Stimulated activated CD8-positive, alpha-beta memory T cell treated with anti-CD3 and anti-CD28 coated beads, Interleukin-4, amount 100 ng/mL, for 1 hour (primary cell): ENCODE measurements at places on chromosomes 16 and 17.

DNA sequence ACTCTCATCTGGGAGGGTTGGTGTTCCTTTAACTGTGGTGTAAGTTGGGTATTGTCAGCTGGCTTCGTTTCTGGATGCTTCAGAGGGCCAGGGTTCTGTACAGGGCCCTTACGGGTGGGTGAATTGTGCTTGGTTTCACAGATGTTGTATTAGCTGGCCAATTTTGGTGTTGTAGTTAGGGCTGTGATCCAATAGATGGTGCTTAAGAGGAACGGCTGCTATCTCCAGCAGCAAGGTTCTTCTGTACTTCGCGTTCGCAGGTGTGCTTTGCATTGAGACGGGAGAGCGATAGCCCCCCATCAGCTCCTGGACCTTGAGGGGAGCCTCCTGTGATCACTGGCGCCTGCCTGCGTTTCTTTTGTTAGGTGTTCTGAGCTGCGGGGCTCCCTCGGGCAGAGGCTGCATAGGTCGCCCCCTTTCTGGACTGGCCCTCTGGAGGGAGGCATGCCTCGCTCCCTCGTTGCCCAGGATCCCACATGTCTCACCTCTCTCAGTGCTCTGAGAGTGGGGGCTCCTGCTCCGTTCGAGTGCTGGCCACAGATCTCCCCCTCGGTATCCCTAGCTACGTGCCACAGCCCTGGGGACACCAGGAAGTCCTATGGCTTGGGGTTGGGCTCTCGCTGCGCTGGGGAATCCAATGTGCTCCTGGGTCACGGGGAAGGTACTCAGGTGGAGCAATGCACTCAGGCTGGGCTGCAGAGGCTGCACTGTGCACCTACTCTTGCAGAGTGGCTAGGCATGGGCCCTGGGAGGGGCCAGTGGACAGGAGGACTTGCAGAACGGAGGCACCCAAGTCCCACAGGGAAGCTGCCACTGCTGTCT, 837 bp upstream of the PRDM7 start:
- DNase-seq, result no peak

- DNase-seq, result no peak
These were observed 1.6 kb upstream of the TBX21 start for GRCh38 chr17:47731396-47731795.

DNA sequence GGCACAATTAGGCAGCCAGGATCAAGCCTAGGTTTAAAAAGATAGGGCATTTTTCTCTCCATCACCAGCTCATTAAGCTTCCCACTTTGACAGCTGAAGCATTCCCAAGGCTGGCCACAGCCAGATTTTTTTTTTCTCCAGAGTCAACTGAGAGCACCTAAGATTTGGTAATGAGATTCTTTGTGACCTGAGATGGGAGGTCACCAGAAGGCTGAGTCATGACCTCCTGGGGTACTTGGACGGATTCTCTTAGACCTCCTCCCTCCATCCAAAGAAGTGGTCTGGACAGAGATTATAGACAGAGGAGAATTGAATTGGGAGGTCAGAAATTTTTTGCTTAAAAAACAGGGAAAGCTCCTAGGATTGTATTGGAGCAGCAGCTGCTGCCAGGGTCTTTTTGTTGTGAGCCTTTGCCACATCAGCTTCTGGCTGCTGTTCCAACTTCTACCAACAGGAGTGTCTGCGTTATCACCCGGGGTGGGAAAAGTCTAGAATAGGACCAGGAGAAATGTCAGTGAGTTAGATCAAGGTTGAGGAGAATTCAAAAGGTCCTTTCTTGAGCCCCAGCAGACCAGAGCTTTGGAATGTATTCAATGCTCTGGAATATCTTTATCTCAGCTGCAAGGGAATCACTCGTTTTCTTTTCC, 221.2 kb upstream of the N4BP1 start:
- no peak for DNase-seq

- DNase-seq, result no peak
These were observed 8.1 kb upstream of the EFCAB13 start for GRCh38 chr17:47315451-47316266.

DNA sequence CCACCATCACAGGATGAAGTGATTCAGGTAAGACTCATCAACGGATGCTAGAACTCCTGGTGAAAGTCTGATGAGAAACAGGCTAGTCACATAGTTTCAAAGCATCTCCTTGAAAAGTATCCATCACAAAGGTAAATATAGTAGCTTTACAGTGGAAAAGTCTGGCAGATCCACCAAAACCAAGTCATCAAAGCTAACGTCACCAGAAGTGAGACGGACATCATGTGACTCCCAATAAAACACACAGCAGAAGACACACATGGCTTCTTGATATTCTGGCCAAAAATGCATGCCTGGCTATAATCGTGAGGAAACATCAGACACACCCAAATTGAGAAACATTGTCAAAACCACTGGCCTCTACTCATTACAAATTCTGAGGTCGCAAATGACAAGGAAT, 17.9 kb upstream of the TRPV3 start:
- DNase-seq, result no peak

DNA sequence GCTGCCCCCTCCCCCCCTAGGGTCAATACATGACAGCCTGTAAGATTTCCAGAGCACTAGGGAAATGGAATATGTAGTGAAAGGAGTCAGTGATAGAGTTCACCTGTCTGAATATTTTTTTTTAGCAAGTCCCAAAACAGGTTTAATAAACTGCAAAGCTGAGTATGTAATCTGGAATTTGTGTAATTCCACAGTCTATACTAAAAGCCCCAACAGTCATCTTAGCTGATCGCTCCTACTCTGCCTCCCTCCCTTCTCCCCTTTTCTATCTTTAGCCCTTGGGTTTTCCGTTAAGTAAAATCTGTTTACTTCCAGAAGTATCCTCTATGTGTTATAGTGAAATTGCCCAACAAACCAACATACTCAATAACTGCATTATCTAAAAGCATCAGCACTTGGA, 3.5 kb downstream of the CDH13 start:
- DNase-seq, result no peak

- DNase-seq, result no peak
These were observed 85.3 kb upstream of the LGALS9 start for GRCh38 chr17:27545562-27546229.

DNA sequence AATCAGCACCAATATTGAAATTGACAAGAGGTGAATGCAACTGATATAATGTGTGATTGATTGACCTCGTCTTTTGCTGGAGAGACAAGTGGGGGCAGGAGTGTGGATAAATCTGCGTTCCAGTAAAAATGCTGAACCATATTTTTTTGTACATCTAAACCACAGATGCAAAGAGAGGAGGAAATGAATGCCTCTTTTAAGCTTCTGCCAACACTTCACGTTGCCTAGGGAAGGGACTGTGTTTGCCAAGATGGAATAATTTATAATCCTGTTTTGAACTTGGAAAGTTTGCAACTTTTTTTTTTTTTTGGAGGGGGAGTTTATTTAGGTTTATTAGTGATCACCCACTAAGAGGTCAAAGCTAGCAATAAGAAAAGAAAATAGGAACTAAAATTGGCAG, 288.2 kb upstream of the EEF2KMT start:
- DNase-seq, result no peak

GRCh38 chr17:17175917-17176316, 30.2 kb downstream of the PLD6 start:
- no peak for DNase-seq

DNA sequence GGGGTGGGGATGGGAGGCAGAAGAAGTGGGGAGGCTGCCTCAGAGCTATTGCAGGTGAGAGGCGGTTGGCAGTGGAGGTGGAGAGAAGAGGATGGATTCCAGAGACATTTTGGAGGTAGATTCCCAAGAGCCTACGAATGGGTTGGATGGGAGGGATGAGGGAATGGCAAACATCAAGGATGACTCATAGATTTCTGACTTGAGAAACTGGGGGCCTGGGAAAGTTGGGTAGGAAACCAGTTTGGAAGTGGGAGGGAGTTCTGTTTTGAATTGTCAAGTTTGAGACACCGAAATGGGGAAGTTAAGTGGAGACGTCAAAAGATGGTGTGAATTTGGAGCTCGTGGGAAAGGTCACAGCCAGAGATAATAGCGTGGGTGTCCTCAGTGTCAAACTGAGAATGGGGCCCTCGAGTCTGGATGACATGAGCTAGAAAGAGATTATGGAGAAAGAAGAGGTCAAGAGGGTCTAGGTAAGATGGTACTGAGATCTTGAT, 6.2 kb upstream of the CYLD start:
- no peak for DNase-seq

DNA sequence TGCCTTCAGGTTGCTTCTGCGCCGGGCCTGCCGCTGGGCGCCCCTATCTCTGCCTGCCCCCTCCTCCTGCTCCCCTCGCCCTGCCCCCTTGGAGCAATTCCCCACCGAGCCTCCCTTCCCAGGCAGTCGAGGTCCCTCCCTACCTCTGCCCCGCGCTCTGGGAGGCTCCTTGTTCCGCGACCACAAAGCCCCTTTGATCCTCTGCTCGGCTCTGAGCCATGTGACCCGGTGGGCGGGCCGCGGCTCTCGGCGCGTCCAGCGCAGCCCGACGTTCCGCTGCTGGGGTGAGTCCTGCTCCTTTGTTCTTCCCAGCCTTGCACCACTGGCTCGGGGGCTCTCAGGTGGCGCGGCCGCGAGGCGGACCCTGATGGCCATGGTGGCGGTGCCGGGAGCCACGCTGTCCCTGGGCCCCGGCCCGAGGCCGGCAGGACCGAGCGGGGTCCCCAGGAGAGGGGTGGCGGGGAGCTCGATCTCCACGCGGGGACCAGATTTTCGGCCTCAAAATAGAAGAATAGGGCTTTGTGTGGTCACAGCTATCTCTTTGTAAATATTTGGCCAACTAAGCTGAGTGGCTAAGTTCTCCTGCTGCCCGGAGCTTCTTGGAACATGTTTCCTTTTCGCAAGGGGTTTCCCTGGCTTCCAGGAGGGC, 310.6 kb downstream of the SEC14L1 start:
- no peak for DNase-seq

DNA sequence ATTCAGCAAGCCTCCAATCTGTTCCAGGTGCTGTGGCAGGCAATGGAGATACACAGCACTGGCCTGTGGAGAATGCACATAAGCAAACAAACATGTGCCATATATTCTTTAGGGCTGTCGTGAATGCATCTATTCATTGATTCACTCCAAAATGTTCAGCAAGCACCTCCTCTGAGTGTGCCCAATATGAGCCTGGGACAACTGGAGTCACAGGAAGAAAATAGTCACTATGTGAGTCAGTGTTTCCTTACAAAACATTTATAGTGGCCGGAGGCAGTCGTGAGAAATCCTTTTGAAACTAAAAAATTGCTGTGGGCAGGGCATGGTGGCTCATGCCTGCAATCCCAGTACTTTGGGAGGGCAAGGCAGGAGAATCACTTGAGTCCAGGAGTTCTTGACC, 310.1 kb downstream of the CA10 start:
- DNase-seq, result no peak

- no peak for DNase-seq
These were observed 25.5 kb downstream of the CDH5 start for GRCh38 chr16:66391726-66392670.

DNA sequence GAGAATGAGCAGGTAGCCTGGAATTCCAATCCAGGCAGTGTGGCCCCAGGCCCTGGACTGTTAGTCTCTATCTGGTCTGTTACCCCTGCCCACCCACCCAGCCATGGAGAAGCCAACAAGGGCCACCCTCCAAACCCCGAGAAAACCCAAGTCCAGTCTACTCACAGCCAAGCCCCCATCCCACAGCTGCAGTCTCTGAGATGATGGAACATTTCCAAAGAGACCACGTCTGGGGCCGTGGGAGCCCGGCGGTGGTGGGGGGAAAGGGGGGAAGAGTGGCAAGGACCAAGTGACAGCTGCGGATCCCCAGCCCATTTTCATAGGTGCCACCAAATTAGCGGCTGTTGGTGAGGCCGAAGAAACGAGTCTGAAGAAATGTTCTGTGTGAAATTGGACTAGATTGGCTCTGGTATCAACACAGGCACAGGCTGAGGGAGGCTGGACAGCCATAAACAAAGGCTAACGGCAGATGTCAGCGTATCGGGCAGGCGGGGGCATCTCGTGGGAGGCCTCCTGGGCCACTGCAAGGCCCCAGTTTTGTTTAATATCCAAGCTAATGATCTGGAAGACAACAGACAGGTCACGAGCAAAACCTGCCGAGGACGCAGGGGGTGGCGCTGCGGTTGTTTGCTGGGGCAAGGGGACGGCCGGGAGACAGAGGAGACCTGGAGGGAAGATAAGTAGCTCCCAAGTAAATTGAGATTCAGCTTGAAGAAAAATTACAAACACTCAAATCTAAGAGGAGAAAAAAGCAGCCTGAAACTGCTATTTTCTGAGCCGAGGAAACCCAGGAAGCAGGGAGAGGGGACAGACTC, 53.4 kb downstream of the RBFOX3 start:
- DNase-seq, result no peak

- no peak for DNase-seq
These were observed 25.3 kb upstream of the PHAF1 start for GRCh38 chr16:67084345-67085028.

GRCh38 chr17:79306424-79307318, 232.0 kb downstream of the ENGASE start:
- DNase-seq, result no peak

DNA sequence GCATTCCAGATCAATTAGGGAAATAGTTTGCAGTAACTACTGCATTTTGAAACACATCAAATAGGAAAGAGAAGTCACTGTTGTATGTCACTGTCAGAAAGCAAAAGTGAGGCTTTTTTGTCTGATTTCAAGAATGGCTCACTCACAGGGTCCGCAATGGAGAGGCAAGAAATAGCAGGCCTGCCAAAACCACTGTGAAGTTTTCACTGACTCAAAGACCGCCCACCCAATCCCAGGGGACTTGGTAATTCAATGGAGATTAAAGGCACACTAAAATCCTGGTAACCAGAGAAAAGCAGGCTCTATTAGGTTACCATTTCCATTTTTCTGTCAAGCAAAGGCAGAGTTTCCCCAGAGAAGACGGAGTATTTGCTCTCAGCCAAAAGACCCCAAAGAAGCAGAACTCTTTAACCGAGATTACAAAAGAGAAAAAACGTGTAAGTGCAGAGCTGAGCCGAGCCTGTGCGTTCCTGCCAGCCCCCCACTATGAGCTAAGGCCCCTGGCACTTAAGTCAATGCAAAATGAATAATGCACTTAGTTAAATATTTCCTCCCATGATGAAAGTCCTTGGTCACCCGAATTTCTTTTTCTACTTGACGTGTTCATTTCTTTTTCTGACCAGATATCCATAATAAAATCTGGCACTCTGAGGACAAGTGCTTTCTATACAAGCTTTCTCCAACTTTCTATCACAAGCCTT, 57.0 kb downstream of the FOXL1 start:
- DNase-seq, result no peak

DNA sequence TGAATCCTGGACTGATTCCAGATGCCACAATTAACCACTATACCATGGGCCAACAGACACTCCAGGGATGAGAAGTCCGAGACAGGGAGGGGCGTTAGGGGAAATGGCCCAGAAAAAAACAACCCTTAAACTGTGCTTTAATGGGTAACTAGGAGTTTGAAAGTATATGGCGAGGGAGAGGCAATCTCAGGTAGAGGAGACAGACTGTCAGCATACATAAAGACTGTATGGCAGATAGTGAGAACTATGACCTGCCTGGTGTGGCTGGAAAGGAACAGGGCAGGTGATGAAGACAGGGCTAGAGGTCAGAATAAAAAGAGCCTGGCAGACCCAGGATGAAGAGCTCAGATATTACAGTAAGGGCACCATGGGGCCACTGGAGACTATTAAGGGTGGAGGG, 8.1 kb downstream of the ZZEF1 start:
- no peak for DNase-seq
